GM12865 (cell line): ENCODE measurements at places on chromosomes 13 and 19.

- no peak for DNase-seq
Measured at GRCh38 chr19:13958043-13958442, 5.7 kb downstream of the DCAF15 start.

DNA sequence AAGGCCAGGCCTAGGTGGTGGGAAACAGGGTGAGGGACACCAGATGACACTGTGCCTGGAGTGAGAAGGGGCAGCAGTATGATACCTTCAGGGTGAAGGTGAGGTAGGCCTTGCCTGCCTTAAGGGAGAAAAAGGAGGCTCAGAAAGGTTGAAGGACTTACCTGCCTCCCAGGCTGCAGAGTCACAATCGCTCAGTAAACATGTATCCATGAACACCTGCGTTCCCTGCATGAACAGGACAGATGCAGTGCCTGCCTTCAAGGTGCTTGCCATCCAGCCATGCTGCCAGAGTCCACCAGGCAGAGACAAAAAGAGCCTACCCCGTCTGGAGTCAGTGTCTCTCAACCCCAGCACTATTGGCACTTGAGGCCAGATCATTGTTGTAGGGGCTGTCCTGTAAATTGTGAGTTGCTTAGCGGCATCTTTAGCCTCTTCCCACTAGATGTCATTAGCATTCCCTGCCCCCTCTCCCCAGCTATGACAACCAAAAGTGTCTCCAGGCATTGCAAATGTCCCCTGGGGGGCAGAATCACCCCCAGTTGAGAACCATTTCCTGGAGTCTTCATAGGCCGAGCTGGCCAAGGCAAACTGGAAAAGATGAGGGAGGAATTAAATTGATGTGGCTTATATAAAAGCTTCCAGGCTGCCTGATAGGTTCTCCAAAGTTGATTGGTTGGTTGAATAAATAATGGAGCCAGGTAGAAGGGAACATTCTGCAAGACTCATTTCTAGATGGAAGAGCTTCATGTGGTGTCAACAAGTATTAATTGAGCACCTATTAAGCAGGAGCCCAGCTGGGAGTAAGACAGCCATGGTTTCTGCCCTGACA, 1.7 kb downstream of the MAP3K10 start:
- no peak for DNase-seq

- DNase-seq = no peak
Measured at GRCh38 chr19:29501816-29502580, 23.8 kb upstream of the VSTM2B start.

- DNase-seq = no peak
Measured at GRCh38 chr13:23480324-23480723, 46.8 kb upstream of the SACS start.

GRCh38 chr19:7699417-7700401, 2.2 kb downstream of the FCER2 start:
- DNase-seq = peak; percentile 85
